Activated B cell treated with CpG ODN at 0.5 μM for 24 hours (primary cell): ENCODE measurements at places on chromosomes 6 and 20.

GRCh38 chr20:60171313-60171712 lies 213.1 kb downstream of the CDH26 start:
- DNase-seq = no peak

DNA sequence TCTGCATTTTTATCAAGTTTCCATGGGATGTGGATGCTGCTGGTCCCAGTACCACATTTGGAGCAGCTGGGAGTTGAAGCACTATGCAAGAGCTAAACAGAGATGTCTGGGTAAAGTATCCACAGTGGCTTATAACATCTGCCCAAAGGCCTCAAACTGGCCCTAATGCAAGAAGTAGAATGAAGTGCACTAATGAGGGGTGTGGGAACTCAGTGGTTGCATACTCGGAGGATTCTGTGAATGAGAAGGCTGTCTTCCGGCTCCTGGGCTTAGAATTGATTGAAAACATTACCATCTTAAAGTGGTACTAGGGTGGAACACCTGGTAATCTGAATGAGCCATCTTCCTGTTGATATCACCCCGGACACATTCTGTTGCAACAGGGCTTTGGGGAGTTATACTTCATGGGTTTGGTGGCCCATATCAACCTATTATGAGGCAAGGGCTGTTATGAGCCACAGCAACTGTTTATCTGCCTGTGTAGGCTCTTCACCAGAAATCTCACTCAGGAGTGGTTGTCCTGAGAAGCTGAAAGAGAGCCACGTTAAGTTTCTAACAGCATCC lies 54.7 kb upstream of the SNRPB2 start:
- no peak for DNase-seq

- DNase-seq = no peak
Measured at GRCh38 chr20:51447097-51447764, 95.3 kb downstream of the NFATC2 start.

DNA sequence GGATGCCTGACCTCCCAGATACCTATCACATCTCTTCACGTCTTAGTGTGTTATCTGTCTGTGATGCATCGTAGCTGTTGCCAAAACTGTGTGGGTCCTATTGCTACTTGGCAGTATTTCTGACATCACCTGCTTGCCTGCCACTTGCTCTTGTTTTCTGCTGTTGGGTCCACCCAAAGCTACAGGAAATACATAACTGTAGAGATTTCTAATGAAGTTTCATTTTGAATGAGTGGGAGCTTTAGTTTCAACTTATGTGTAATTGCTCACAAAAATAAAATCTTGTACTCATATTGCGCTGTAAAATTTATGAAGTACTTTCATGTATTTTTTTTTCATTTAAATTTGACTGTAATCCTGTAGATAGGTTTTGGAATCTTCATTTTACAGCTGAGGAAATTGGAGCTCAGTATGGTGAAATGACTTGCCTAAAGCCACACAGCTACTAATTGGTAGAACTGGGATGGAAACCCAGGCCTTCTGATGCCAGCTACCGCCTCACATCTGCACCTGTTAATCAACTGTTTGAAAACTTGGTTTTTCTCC lies 113.6 kb upstream of the MAN1A1 start:
- DNase-seq = no peak

- DNase-seq = peak; percentile 24
Measured at GRCh38 chr6:6331393-6331792, 10.9 kb upstream of the F13A1 start.

DNA sequence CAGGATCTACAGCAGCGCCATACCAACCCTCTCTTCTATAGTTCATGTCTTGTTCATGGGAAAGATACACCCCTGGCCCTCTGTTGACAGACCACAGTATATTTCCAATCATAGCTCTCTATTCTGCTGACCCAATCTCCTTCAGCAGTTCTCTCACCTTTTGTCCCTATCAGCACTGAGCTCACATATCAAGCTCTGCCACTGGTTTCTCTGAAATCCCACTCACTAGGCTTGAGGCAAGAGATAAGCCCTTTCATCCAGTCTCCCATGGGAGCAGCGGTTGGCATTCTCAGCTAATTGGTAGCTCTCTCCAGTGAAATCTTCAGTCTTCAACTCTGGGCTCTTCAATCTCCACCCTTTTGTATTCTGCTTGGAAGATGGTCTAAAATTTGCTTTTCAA lies 313.4 kb downstream of the GJA1 start:
- no peak for DNase-seq

DNA sequence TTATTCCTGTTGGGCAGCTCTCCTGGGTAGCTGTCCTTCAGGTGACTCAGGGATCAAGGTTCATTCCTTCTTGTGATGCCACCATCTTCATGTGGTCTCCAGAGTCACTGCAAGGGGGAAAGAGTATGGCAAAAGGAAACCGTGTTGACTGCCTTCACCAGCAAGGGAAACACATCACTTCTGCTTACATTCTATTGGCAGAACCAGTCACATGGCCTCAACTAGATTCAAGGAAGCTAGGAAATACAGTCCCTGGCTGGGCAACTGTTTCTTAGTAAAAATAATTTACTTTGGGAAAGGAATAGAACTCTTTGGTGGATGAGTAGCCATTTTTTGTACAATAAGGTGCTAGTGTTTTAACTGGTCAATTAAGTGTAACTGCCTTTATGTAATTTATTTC lies 5.3 kb downstream of the ANKRD6 start:
- no peak for DNase-seq

- no peak for DNase-seq
Measured at GRCh38 chr6:166301611-166302529, 6.3 kb downstream of the PRR18 start.

- no peak for DNase-seq
Measured at GRCh38 chr20:44395461-44396340, 40.2 kb downstream of the HNF4A start.

DNA sequence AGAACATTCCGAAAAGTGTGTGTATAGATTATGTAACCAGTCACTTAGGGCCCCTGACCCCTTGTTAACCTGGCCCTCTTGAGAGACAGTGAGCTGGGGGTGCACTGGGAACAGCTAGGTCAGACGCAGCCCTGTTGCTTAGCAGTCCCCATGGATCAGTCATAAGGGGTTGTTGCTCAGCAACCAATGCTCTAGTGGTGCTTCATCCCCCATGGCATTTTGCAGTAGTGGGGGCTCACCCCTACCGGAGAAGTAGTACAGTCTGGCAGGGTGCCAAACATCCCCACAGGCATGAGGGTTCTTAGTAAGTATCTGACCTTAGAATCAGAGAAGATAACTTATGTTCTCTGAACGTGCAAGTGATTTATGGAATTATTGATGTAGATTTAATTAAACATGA lies 12.3 kb downstream of the PKIB start:
- no peak for DNase-seq

DNA sequence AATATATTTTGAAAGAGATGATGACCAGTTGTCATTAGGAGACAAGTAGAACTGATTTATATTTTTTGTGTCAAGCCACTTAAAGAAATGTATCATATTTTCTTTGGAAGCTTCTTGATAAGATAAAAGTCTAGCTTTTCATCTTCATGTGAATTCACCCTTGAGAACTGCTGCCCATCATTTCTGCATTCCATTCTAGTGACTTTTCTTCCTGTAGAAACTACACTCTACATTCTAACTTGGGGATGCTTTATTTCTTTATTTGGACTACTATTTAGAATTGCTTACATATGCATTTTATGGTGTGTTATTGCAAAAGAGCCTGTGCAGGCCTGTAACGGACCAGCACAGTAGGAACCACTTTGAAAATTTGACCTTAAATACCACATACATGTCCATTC lies 335.0 kb upstream of the KCNQ5 start:
- DNase-seq = no peak

DNA sequence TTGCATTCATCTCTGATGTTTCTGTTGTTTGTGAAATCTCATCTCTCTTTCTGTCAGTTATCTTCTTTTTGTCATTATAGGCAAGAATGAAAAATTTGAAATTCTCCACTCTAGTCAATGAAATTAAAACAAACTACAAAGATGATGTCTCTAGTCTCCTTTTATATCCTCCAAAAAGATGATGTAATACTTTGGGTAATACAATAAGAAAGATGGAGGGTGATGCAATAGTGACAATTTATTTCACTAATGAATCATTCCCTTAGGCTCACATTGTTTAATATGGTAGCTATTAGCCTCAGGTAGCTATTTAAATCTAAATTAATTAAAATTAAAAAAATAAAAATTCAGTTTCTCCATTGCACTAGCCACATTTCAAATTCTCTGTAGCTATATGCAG lies 145.4 kb downstream of the UST start:
- no peak for DNase-seq

- DNase-seq = no peak
Measured at GRCh38 chr6:53281518-53282215, 67.1 kb downstream of the ELOVL5 start.

DNA sequence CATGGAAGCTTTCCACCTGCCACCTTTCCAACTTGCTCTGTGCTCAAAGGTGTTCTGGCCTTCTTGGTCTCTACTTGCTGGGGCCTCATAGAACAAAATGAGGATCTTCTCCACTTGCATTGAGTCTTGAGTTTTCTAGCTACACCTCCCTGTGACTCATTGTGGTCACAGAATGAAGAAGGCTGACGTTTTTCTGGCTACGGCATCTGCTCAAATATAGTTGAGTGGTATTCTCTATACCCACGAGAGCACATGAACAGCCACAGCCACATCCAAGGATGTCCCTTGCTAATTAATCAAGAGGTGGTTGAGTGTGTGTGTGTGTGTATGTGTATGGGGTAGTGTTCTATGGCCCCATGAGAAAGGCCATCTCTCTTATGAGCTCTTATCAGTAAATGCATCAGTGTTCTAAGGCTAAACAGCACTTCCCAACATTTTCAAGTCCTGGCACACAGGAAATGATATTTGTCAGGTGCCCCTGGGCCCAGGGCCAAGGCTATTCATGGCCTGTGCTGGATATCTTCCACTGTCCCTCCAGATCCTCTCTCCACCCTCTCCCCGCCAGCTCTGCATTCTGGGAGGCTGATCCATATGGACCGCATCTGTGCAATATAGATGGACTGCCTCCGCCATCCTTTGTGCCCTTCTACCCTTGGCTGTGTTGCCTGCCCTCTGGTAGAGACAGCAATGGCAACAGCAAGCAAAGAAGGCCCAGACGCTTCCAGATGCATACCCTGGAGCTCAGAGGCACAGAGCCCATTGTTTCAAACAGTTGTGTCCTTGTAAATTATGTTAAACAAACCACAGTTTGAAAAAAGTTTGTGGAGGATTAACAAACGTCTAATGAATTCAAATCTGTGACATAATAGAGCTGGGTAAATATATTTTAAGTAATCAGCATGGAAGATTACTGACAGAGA lies 150.2 kb downstream of the LRFN2 start:
- no peak for DNase-seq

- DNase-seq = no peak
Measured at GRCh38 chr6:10201606-10202510, 213.0 kb downstream of the TFAP2A start.

GRCh38 chr20:49843770-49844380 lies 31.2 kb downstream of the SLC9A8 start:
- no peak for DNase-seq

- DNase-seq = no peak
Measured at GRCh38 chr20:1998715-1999114, 4.9 kb upstream of the PDYN start.

- DNase-seq = no peak
Measured at GRCh38 chr6:138371720-138372119, 6.0 kb upstream of the SMIM28 start.

- no peak for DNase-seq
Measured at GRCh38 chr6:32107406-32107805, 1.7 kb downstream of the TNXB start.

DNA sequence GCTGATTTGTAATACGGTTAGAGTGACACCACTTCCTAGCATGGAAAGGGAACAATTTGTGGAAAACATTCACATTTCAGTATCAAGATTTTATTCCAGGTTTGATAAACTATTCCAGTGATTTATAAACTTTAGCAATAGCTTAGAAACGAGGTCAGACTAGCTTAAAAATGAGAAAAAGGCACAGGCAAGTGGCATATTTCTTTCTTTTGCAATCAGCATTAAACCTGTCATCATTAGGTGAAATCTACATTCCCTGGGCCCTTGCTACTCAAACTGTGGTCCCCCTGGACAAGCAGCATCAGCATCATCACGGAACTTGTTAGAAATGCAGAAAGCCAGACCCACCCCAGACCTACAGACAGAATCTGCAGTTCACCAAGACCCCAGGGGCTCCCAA lies 29.9 kb downstream of the TBC1D7 start:
- no peak for DNase-seq

DNA sequence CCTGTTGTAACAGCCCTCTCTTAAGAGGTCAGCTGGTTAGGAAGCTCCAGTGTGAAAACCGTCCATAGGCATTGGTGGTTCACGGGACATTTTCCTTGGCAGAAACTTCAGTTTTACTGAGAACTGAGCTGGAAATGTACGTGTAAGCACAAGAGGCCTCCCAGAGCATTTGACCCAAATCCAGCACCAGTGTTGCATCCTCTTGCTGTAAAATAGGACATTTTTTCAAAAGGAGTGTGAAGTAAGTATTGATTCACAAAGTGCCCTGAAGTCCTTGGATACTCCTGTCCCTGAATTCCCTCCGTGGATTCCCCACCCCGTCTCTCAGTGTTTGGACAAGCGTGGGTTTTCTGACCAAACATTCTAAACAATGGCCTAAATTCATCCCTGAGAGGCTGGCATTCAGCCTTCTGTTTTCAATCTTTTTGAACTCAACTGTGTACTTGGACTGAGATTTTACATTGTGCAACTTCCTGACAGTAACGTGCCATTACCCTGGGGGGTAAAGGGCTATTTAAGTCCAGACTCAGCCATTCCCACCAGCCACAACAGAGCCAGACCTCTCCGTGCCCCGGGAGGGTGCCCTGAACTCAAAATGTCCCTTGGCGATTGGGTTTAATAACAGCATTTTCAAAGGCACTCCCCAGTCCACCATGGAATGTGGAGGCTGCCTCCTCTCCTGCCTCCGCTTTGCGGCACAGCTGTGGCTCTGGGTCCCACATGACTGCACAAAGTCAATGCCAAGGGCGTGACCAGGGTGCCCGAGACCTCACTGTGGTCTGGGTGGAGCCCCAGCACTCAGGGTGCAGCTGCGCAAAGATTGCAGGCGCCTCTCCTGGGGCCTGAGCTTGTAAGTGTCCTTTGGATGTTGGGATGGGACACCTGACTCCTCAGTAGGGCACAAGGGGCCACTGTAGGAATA lies 92.7 kb upstream of the AFDN start:
- DNase-seq = no peak

DNA sequence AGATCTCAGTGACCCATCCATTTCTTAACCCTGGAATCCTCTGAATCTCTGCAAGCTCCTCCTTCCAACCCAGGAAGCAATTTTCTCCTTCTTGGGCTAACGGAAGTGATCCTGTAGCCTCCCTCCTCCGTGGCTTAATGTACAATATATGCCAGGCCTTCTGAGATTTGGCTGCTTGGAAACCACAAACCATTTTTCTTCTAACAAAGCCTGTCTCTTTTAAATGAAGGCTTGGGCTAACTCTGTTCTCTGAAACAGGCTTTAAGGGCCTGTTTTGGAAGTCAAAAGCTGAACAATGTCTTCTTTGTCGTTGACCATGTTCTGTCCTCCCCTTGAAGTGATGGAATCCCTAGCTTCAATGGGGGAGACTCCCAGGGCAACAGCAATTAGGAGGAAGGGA lies 14.9 kb downstream of the FYN start:
- no peak for DNase-seq
